ENCODE measurements at places on chromosomes 6 and 20.
A peak's percentile ranks its signal among the peaks of the same experiment; 100 is the strongest.

- H3K27ac ChIP-seq: no peak overlapping the region
- no peaks in the 10 kb centered on the region for H3K36me3 ChIP-seq
- DNase-seq: no peak
- no peaks in the 10 kb centered on the region for H3K4me1 ChIP-seq
- H3K27me3 ChIP-seq: no peaks in the 10 kb centered on the region
- H3K4me3 ChIP-seq: no peak overlapping the region
Observed at GRCh38 chr6:169312658-169313346, 59.2 kb upstream of the THBS2 start.

DNA sequence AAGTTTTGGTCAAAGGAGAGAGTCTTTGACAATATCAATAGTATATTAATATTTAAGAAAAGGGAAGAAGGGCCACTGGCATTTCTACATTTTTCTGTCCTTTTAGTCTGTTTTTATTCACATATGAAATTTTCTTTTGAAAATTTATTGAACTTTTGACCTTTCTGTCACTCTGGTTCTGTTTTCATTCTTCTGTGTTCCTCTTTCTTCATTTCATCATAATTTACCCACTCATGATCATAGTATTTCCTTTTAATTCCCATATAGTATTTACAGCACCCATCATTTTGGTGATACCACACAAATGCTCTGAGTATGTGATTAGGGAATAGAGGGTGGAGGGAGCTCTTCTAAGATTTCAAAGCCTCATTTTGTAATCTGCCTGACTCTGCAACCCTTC is 142.8 kb downstream of the GJA1 start:
- no peak overlapping the region for H3K4me3 ChIP-seq
- DNase-seq: no peak
- H3K27ac ChIP-seq: no peak overlapping the region
- peaks cover 4% of the 10 kb centered on the region for H3K4me1 ChIP-seq

- H3K4me3 ChIP-seq: no peak overlapping the region
- H3K4me1 ChIP-seq: no peaks in the 10 kb centered on the region
- H3K36me3 ChIP-seq: no peaks in the 10 kb centered on the region
- H3K27ac ChIP-seq: no peak overlapping the region
- DNase-seq: no peak
Observed at GRCh38 chr20:23534801-23535593, 33.3 kb downstream of the CST9L start.

- no peak overlapping the region for H3K27ac ChIP-seq
- no peak overlapping the region for H3K4me3 ChIP-seq
- no peak for DNase-seq
- no peaks in the 10 kb centered on the region for H3K4me1 ChIP-seq
- H3K36me3 ChIP-seq: peaks cover 3% of the 10 kb centered on the region
Observed at GRCh38 chr20:12055161-12055560, 137.5 kb downstream of the BTBD3 start.

- DNase-seq: no peak
- no peaks in the 10 kb centered on the region for H3K4me1 ChIP-seq
- no peaks in the 10 kb centered on the region for H3K36me3 ChIP-seq
- no peak overlapping the region for H3K27ac ChIP-seq
- H3K4me3 ChIP-seq: no peak overlapping the region
- no peaks in the 10 kb centered on the region for H3K27me3 ChIP-seq
Observed at GRCh38 chr6:64482631-64483030, 847.0 kb downstream of the PHF3 start.

DNA sequence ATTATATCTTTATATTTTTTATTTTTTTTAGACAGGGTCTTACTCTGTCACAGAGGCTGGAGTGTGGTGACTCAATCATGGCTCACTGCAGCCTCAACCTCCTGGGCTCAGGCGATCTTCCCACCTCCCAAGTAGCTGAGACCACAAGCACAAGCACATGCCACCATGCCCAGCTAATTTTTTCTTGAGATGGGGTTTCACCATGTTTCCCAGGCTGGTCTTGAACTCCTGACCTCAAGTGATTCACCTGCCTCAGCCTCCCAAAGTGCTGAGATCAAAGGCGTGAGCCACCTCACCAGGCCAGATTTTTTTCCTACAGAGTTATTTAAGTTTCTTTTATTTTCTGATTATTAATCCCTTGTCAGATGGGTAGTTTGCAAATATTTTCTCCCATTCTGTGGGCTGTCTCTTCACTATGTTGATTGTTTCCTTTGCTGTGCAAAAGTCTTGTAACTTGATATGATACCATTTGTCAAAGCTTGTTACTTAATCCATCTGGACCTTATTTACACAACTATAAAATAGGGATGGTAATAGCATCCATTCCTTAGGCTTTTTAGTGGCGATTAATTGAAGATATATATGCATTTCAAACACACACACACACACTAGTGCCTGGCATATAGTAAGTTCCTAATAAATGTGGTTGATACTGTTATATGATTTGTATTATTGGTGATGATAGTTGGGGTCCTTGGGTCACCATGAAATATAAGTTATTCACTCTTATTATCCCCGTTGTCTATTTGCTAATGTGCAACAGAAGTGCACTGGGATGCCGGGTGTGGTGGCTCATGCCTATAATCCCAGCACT is 187.1 kb downstream of the BCAS1 start:
- no peaks in the 10 kb centered on the region for H3K36me3 ChIP-seq
- H3K27ac ChIP-seq: no peak overlapping the region
- H3K4me1 ChIP-seq: peaks cover 10% of the 10 kb centered on the region
- DNase-seq: no peak

DNA sequence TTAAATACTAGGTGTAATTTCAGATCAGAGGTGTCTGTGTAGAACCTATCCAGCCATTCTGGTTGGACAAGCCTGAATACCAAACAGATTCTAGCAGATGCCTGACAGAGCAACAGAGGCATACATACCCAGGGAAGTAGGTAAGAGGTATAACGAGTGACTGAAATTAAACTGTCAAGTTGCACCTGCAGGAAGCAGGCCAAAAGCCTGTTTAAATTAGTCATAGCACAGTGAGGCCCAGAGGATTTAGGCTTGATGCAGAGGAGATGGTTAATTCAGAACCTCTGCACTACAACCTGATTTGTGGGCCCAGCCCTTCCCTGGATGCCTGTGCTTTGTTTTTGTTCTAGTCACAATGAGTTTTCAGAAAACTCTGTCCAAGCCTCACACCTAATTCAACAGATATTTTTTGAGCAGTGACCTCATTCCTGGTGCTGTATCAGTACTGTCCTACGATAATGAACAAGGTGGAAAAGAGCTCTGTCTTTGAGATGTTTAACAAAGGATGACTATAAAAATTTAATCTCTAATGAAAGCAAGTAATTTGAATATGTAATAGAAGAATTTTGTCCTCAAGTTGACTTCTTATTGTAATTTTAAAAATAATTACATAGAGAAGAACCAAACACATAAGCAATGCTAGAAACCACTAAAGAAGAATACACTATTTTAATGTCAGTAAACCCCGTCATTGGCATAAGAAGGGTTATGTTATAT is 31.7 kb downstream of the C6orf58 start:
- H3K36me3 ChIP-seq: peaks cover 2% of the 10 kb centered on the region
- H3K27ac ChIP-seq: no peak overlapping the region
- H3K27me3 ChIP-seq: no peaks in the 10 kb centered on the region
- no peak for DNase-seq

DNA sequence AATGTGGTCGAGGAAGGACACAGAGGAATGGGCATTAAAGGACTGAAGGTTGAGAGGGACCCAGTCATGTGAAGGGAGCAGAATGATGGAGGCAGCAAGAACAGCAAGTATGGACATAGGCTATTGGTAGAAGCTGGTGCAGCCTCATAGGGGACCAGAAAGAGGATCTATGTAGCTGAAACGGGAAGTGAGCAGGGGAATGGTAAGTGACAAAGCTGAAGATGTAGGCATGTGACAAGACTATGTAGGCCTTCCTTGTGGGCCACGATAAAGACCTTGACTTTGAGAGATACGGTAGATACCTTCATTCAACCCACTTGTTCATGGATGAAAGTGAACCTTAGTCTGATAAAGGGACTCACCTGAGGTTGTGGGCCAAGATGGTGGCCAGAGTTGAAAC is 3.5 kb downstream of the CTNNBL1 start:
- peaks cover 5% of the 10 kb centered on the region for H3K27me3 ChIP-seq
- no peak for DNase-seq
- peaks cover 5% of the 10 kb centered on the region for H3K36me3 ChIP-seq
- H3K4me1 ChIP-seq: peaks cover 36% of the 10 kb centered on the region
- no peak overlapping the region for H3K27ac ChIP-seq

GRCh38 chr20:38414769-38415450 is 20.2 kb downstream of the SNHG17 start:
- no peak overlapping the region for H3K27ac ChIP-seq
- peaks cover 6% of the 10 kb centered on the region for H3K36me3 ChIP-seq
- no peak for DNase-seq
- no peak overlapping the region for H3K4me3 ChIP-seq
- H3K27me3 ChIP-seq: no peaks in the 10 kb centered on the region
- H3K4me1 ChIP-seq: no peaks in the 10 kb centered on the region

- no peak overlapping the region for H3K4me3 ChIP-seq
Observed at GRCh38 chr6:100339574-100340255, 125.0 kb downstream of the SIM1 start.

DNA sequence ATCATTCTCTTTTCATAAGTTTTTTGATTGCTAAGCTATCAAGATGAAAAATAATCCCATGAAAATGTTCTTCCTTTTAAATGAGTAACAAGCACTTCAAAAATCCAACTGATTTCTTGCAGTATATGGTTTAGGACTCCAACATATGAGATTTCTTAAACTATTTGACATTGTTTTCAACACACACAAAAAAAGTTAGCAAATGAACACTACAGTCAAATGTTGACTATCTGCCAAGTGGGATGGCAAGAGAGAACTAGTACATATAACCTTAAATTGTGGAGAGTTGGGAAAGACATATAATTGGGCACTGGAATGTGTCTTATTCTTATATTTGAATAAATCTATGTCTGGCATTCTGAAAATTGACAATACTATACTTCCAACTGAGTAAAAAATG is 15.6 kb downstream of the COL21A1 start:
- no peak overlapping the region for H3K27ac ChIP-seq
- H3K4me3 ChIP-seq: no peak overlapping the region
- DNase-seq: no peak

GRCh38 chr6:35468980-35469750 is 964 bp downstream of the RPL10A start:
- H3K27ac ChIP-seq: peak overlapping the region; percentile 94
- peak overlapping the region; percentile 98 for H3K4me3 ChIP-seq
- H3K36me3 ChIP-seq: peaks cover 5% of the 10 kb centered on the region
- H3K27me3 ChIP-seq: no peaks in the 10 kb centered on the region

DNA sequence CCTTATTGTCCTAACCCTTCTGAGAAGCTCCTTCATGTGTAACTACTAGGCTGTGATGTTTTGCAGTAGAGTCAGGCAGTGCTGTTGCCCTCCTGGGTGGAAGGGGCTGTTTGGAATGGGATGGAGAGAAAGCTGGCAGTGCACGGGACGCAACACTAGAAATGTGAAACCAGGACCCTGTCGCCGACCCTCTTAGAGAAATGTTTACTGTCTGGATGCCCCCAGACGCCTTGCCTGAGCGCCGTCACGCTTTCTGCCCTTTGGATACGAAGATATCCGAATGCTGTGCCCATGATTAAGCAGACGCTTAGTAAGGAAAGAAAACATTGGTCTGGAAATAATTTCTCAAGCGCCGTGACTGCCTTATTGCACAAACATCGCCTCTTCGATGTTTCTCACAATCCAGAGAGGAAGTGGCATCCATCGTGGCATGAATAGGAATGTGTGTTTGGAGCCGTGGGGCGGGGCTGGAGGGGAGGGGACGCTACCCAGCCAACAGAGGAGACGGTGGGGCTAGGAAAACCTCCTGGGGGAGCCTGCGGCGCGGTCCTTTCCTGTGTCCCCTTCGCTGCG is 661 bp upstream of the PPP1R14C start:
- no peak overlapping the region for H3K27ac ChIP-seq
- peak overlapping the region; percentile 75 for H3K4me3 ChIP-seq
- peaks cover 5% of the 10 kb centered on the region for H3K4me1 ChIP-seq
- H3K27me3 ChIP-seq: peaks cover 71% of the 10 kb centered on the region
- DNase-seq: no peak
